Sciatic nerve (tissue), 2 donors: ENCODE measurements at places on chromosomes 2 and 18.

GRCh38 chr2:220315098-220315823 lies 687.8 kb downstream of the SLC4A3 start:
- no peak for DNase-seq

DNA sequence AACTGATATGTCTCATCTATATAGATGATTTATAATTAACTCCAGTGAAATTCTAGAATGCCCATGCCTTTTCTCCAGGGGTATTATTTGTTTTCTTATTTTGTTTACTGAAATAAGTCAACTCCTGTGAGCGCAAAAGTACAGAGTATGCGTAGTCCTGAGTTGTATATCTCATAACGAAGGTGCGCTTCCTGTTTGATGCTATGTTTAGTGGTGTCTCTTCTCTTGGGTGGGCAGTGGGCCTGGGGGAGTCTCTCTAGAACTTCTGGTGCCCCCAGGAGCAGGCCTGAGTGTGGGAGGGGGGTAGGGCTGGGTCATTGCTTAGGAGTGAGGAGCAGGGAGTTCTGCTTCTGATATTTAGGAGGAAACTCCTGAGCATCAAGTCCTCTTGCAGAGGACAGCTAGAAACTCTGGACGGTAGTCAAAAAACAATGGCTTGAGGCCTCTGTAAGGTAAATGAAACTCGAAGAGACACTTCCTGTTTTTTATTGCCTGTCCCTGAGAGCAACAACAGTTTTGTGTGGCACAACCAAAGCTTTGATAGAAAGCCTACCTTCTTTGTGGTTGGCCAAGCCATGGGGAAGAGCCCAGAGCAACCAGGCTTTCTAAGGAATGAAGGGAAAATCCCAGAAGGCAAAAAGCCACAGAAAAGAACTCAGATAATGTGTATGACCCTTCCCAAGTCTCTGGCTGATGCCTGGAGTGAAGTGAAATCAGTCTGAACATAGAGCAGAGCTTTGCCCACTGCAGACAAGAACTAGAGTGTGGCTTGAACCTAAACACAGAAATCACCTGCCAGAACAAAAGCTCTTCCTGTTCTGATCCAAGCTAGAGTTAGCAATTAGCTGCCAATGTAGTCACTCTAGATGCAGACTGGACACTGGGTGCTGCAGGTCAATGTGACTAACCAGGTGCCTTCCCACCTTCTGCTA lies 8.5 kb upstream of the SP140L start:
- DNase-seq = no peak

DNA sequence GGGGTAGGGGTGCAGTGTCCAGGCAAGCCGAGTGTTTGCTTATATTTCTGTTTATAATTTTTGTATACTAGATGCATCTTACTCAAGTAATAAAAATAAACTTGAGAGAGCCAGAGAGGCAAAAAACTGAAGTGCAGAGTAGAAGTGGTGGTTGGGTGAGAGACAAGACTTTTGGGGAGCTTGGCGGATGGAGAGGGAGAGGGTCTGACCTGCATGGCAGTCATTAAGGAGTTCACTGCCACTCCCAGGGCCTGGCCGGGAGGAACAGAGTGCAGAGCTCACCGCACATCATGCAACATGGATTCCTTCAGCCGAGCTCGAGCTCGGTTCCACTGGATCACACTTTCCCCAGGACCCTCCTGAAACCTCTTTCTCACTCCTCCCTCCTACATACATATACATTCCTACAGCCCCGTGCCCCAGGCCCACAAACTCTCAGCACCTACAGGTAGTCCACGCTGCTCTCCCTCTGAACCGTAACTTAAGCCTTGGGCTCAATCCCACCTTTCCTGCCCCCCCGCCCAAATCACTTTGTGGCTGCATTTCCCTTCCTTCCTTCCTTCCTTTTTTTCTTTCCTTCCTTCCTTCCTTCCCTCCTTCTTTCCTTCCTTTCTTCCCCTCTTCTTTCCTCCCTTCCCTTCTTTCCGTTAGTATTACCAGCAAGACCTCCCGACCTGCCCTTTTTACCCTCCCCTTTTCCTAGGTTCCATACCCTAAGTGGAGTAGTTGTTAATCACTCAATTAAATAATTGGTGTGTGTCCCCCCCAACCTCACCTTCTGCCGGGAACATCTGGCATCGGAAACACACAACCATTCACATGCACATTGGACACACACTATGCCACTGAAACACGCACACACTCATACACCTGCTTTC lies 37.1 kb upstream of the ATP6V1B1 start:
- no peak for DNase-seq

- DNase-seq = no peak
Measured at GRCh38 chr18:76348267-76349066, 146.6 kb downstream of the ZNF516 start.

DNA sequence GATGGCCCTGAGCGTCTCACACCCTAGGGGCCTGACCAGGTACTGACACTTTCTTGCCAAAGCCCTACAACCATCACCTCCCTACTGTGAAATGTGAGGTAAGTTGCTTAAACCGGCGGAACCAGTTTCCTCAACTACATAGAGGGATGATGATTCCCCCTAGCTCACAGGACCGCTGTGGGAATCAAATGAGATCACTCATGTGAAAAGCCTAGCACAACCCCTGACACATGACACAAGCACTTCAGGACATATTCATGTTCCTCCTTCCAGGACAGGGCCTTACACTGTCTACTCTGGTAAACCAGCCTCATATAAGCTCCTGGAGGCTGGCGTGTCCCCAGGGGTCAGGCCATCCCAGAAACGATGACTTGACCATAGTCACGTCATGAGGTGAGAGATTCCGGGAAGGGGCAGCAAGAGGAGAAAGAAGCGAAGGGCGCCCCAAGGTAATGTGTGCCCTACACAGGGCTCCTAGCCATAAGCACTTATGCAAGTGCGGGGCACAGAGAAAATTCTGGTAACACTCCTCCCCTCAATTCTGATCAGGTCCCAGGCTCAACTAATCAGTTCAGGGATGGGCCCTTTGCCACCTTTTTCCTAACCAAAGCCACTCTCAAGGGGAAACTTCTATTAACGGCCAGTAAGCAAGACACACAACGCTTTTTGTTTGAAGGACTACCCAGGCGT lies 49.5 kb downstream of the C2orf42 start:
- DNase-seq = peak; percentile 72

DNA sequence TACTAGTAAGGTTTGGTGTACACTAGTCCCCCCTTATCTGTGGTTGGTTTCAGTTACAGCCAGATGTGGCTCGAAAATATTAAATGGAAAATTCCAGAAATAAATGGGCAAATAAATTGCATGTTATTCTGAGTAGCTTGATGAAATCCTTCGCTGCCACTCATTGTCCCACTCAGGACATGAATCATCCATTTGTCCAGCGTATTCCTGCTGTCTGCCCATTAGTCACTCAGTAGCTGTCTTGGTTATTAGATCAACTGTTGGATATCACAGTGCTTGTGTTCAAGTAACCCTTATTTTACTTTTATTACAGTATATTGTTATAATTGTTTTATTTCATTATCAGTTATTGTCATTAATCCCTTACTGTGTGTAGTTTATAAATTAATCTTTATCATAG lies 21.7 kb downstream of the ZDBF2 start:
- no peak for DNase-seq

DNA sequence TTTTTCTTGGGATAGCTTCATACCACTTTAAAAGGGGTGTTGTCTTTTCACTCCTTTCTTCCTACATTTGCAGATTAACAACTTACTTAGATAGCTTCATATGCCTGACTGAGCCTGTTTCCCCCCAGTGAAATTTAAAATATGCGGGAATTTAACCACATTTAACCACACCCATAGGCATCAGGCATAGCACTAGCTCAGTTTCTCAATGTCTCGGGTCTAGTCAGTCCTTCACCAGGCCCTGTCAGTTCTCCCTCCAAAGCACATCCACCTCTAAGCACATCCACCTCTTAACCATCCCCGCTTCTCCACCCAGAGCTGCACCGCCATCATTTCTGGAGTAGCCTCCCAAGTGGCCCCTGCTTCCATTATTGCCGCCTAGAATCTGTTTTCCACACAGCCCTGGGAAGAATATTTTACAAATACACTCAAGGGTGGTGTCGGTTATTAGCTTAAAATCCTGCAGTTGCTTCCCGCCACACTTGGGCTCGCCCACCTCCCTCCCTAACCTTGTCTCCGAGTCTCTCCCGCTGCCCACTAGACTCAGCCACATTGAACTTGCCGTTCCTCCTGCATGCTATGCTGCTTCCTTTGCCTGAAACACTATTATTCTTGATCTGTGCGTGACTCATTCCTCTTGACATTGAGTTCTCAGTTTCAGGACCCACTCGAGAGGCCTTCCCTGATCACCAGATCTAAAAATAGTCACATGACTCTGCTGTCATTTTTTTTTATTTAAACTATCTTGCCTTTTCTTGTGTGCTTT lies 68.3 kb downstream of the SPTBN1 start:
- DNase-seq = no peak

DNA sequence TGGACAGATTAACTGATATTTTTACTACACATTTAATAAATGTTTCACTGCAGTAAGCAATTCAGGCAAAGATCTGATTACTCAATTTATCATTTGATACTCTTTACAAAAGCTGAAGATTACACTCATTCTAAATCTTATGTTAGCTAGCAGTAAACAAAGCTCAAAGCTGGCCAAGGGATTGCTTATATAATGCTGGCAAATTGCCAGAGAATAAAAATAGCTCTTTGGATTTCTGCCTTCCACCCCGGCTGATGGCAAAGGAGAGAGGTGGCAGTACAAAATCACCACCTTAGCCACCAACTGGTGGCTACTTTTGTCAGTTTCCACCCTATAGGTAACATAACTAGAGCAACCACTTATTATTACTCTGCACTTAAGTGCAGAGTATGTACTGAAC lies 320.5 kb downstream of the FSIP2 start:
- DNase-seq = no peak

GRCh38 chr2:73894877-73895276 lies 2.1 kb downstream of the ACTG2 start:
- no peak for DNase-seq

GRCh38 chr2:19894134-19894792 lies 7.5 kb downstream of the TTC32 start:
- no peak for DNase-seq

GRCh38 chr18:78892721-78893120 lies 86.9 kb upstream of the SALL3 start:
- DNase-seq = no peak

GRCh38 chr18:68564351-68564750 lies 150.6 kb downstream of the TMX3 start:
- DNase-seq = no peak

DNA sequence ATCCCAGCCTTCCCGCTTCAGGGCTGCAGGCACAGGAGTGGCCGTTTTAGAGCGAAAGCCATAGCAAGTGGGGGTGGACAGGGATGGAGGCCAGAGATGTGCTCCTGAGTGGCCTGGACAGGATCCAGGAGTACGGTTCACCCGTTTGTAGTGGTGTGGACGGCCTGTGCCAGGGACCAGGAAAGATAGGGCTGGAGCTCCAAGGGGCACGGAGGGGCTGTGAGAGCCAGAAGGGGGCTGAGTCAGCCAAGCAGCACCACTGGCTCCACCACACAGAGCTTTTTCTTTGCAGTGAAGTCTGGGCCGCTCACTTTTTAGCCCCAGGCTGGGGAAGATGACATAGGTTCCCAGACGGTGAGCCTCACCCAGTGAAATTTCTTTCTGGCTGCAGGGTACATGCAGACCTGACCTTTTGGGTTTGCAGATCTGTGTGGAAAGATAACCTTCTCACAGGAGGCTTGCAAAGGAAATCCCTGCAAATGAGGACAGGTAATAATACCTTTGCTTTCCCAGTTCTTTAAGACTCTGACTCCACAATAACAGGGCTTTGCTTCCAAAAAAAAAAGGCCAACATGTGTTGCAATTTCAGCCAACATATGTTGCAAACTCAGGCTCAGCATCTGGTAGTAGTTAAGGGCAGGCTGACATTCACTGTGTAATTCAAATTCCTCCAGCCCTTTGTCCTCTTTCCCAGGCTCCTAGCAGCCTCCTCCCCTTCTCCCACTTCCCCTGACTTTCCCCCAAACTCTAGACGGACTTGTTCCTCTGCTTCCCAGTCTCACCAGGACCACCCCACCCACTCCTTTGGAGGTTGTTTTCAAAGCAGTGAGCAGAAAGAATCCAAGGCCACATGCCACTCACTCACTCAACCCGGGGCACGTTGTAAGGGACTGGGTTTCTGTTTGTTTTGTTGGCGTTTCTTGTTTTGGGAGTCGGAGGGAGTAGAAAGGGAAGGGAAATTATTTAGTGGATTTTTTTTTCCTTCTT lies 20.3 kb upstream of the LAPTM4A start:
- no peak for DNase-seq

DNA sequence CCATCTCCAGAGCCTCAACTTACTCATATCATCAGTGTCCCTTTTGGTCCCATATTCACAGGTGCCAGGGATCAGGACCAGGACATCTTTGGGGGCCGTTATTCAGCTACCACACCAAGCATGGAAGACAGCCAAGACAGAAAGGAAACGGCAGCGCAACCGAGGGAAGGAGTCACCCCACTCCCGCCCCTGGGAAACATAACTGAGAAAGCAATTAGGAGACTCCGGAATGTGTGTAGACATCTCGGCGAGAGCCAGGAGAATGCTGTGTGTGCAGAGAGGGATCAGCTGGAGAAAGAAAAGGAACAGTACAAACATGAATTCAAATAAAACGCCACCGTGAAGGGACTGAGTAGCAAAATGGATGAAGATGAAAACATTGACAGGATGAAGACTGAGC lies 13.4 kb upstream of the BOK start:
- no peak for DNase-seq

DNA sequence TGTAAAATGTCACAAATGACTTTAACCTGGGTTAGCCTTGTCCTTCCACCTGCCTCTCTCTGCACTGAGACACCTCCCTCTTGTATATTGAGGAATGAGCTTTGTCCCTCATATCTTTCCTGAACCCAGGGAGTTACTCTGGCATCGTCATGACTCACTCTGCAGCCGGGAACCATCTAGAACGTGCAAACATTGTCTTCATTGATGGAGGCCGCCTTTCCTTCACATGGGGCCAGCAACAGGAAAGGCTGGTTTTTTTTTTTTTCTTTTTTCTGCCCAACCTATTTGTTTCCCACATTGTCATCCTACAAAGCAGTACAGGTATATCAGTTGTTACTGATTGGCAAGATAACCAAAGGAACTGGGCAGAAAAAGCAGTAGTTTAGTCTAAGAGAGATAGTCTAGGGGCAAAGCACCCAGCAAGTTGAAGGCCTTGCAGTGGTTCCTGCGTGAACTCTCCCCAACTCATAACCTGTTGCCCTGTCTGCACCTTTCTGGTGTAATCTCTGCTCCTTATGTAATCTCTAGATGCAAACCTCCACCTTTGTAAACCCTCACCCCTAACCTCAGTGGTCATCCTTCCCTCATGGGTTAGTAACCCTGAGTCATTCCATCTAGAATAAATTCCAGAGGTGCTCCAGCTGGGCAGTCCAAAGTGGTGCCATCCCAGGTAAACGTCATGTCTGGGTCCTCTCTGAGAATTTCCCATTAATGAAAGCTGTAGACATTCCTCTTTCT lies 38.3 kb downstream of the SLC40A1 start:
- no peak for DNase-seq

GRCh38 chr18:49045585-49045984 lies 94.8 kb upstream of the SMAD7 start:
- no peak for DNase-seq

- DNase-seq = no peak
Measured at GRCh38 chr2:196989496-196989895, 63.0 kb upstream of the PGAP1 start.

GRCh38 chr18:46387441-46388131 lies 269.4 kb downstream of the LOXHD1 start:
- no peak for DNase-seq
